ENCODE measurements at places on chromosomes 1 and 21. TPM values are rescaled to one million over a fixed set of nuclear protein-coding genes. Genes with fewer than 3 reads are reported as not detected.
A peak's percentile ranks its signal among the peaks of the same experiment; 100 is the strongest.

ETV3L gene
- total RNA-seq: not detected

GRCh38 chr1:204124639-204125038 is 27.2 kb downstream of the ETNK2 start:
- no peak for DNase-seq

DNA sequence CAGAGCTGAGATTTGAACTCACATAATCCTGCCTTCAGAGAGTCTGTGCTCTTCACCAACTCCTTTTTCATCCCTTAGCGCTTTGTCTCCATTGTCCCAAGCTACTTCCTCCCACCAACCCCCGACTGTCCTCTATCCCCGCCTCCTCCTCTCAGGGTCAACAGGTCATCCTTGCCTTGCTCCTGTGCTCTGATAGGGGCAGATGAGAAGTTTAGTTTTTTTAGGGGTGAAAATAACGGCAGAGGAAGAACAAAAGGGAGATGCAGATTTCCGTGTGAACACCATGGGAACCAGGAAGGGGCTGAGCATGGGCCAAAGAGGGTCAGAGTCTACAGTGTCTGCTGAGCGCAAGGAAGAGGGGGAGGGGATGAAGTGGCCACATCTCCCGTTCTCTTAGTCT is 31.9 kb downstream of the GLUL start:
- DNase-seq: no peak

DNA sequence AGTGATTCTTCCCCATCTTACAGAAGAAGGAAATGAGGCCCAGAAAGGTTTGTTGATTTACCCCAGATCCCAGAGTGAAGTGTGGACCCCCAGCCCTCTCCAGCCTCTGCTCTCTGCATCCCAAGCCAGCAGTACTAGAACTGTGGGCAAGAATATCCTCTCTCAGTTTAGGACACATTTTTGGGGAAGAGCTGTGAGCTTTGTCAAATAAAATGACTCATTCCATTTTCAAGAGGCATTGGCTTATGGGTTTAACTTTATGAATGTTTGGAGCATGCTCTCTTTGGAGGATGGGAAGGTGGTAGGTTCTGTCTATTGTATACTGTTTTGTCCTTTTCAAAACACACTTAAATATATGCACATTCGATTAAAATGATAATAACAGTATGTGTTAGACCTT is 70.6 kb upstream of the CNTN2 start:
- DNase-seq: no peak

DNA sequence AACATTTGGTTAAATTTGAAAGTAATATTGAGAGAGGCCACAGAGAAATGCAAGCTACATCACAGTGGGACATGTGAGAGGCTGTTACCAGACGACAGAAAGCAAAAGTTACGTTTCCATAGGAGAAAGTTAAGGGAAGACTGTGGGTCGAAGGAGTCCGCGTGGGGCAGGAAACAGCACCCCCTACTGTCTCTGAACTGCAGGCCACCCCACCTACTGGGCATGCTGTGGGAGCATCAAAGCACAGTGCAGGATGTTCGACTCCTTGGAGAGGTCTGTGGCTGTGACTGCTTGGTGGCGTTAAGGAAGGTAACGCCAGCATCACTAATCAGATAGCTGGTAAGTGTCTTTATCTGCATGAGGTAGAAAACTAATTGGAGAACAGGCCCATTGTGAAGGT is 123.9 kb downstream of the PTBP2 start:
- peak; percentile 46 for DNase-seq

- peak; percentile 87 for DNase-seq
These were observed 2.5 kb upstream of the DHRS3 start for GRCh38 chr1:12620488-12620865.

RAB3B gene
- total RNA-seq: 5.6 TPM

DNA sequence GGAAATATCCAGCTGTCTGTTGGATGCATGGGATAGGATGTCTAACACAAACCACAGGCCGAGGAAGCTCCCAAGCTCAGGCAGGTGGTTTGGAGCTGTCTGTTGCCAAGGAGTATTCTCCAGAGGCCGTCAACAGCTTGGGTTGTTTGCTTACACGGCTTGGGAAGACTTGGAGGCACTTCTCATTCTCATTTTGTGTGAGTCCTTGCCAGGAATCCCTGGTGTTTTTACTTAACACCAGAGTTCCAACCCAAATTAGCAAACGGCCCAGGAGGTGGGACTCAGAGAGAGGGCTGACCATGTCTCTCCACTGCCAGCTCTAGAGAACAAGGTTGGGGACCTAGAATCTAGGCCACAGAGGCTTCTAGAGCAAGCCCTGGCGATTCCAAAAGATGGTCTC is 72.7 kb upstream of the FAM20B start:
- DNase-seq: no peak

DNA sequence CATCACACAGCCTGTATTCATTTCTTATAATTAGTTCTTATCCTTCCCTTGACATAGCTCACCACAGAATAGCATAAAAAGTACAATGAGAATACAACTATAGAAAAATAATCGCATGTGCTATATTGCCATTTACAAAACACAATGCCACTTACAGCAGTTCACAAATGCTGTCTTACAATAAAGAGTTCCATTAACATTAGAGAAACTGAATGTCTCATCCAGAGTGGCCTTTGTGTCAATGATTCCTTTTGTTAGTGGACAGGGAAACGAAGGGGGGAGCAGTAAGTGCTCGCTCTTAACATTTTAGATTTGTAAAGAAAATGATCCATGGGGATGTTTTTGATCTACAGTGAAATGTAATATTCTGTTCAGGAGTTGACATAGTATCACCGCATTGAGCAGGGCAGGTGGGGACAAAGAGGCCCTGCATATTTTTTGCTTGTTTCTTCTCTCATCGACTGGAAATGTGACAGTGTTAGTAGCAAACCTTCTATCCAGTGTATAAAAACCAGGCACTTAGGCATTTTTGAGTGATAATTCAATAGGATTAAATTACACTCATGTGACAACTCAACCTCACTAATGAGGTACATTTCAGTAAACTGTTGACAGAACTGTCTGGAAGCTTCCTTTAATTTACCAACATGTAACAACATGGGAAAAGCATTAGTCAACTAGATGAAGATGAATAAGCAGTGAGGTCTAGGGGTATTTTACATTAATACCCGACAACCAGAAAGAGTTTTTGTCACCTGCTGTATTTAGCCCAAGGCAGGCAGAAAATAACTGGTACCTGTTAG is 35.6 kb upstream of the RRP15 start:
- DNase-seq: no peak

DNA sequence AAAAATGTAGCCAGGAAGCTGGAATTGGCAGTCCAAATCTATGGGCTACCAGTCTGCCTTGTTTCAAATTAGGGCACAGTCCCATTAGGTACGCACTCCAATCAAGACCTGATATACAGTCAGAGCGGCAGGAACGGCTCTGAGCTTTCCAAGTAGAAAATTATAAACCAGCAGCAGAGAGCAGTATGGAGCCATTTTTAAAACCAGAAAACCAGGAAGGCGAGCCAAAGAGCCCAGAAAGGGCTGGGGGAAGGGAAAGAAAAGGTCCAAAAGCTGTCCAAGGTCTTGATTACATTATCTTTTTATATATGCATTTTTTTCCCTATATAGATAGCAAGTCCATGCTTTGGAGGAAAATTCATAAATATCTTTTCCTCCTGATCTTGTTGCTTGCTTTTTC is 719.0 kb downstream of the RWDD3 start:
- peak; percentile 29 for DNase-seq

GRCh38 chr21:15058854-15059263 is 5.9 kb downstream of the NRIP1 start:
- peak; percentile 46 for DNase-seq

MYOG gene
- total RNA-seq: not detected

- DNase-seq: no peak
These were observed 26.2 kb downstream of the UMODL1 start for GRCh38 chr21:42097274-42097673.

DNA sequence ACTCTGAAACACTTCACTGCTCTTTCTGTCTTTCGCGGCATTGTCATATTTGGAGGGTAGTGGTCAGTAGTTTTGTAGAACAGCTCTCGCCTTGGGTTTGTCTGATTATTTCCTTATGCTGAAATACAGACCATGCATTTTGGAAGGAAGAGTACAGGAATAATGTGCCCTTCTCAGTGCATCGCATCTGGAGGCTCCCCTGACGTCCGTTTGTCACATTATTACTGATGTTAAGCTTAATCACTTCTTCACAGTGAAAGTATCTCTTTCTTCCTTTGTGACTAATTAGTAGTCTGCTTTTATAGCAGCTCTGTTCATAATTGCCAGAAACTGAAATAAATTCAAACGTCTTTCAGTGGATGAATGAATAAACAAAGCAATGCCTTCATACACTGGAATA is 85.7 kb upstream of the CXADR start:
- peak; percentile 39 for DNase-seq

DNA sequence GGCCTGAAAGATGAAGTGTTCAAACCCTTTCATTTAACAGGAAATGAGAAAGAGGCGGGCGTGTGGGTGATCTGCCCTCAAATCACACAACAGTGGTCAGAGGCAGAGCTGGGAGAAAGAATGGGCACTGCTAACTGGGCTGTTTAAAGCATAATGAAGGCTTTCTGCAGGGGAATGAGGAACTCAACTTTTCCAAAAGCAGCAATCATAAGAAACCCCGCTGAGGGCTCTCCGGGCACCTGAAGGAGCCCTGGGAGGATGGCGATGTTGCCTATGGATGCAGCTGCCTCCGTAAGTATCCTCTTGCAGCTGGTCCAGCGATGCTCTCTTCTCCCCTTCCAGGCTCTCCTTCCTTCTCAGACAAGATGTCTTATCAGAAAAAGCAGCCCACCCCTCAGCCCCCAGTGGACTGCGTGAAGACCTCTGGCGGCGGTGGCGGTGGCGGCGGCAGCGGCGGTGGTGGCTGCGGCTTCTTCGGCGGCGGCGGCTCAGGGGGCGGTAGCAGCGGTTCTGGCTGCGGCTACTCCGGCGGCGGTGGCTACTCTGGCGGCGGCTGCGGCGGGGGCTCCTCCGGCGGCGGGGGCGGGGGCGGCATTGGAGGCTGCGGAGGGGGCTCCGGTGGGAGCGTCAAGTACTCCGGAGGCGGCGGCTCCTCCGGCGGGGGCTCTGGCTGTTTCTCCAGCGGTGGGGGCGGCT is 1.2 kb downstream of the LORICRIN start:
- DNase-seq: no peak

GRCh38 chr1:117398957-117399356 is 31.7 kb downstream of the MAN1A2 start:
- no peak for DNase-seq

CRTC2 gene
- total RNA-seq: 9.1 TPM

ATP13A2 gene
- 75.0 TPM for total RNA-seq
